ENCODE measurements at places on chromosomes 7 and 10.

DNA sequence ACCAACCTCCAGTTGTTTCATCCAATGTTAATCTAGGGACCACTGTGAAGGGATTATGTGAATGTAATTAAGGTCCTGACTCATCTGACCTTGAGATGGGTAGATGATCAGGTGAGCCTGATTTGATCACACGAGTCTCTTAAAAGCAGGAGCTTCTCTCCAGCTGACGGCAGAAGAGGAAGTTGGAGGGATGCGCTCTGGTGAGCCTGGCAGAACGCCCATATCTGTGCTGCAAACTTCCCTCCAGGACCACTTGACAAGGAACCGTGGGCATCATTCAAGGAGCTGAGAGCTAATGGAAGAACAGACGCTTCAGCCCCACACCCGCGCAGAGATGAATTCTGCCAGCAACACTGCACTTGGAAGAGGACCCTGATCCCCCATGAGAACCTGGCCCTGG is 642.4 kb downstream of the TNS3 start:
- DNase-seq: no peak

- DNase-seq: no peak
Measured at GRCh38 chr7:19489162-19489820, 219.5 kb downstream of the POLR1F start.

DNA sequence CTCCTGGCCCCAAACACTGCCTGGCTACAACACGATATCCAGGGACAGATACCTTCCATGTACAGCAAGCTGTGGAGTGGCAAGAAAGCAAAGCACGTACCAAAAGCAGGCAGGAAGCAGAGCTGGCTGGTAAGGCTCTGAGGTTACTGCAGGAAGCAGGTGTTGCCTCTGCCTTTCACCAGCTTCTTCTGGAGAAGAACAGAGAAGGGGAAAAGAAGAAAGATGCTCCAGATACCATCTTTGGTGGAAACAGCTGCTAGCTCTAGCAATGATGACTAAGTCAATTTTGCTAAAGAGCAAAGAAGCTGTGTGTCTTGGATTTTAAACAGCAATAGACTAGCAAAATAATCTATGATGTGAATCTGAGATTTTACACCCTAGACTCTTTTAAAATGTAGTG is 34.9 kb upstream of the PRSS1 start:
- peak; percentile 100 for DNase-seq

DNA sequence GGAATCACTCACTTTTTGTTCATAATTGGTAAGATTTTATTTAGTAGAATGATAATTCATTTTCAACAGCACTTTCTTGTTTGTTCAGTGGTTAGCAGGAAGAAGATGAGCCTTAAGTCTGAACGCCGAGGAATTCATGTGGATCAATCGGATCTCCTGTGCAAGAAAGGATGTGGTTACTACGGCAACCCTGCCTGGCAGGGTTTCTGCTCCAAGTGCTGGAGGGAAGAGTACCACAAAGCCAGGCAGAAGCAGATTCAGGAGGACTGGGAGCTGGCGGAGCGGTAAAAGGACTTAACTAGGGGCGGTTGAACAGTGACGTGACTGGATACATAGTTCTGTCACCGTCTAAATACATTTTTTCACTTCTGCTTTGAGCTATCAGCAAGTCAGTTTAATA is 31.3 kb downstream of the RABGEF1 start:
- DNase-seq: no peak

DNA sequence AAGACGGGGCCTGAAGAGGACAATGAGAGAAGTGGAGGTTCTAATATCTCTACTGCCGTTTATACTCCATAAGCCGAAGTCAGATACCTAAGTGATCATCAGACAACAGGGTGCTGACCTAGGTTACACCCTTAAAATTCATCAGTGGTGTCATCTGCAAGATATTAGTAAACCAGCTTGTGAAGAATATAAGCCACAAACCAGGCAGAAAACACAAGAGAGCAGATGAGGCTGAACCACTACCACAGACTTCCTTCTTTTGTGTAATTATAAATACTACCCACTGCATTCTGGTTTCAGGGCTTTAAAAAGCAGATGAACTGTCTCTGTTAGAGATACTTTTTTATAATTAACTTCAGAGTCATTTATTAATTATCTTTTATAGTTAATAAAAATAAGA is 69.0 kb upstream of the LRRC17 start:
- no peak for DNase-seq

DNA sequence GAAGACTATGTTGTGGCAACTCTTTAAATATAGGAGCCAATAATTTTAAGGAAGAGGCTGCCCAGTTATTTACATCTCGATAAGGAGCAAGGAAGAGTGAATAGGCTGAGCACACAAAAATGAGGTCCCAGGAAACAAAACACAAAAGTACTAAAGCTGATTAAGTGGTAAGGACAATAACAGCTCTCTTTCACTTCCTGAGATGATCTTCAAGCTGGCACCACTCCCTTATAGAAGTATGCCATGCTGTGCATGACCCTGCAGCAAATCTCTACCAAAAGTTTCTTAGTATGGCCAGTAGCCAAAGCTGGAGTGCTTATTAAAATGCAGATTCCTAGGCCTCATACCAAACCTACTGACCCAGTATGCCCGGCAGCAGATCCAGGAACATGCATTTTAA is 39.7 kb downstream of the CADPS2 start:
- no peak for DNase-seq

- no peak for DNase-seq
Measured at GRCh38 chr10:80771285-80771684, 233.6 kb downstream of the SH2D4B start.

GRCh38 chr7:66883716-66884115 is 37.3 kb upstream of the TMEM248 start:
- DNase-seq: no peak

- DNase-seq: no peak
Measured at GRCh38 chr7:116290740-116291139, 80.4 kb downstream of the TES start.

GRCh38 chr10:80460399-80461207 is 6.5 kb downstream of the TSPAN14 start:
- no peak for DNase-seq

- DNase-seq: no peak
Measured at GRCh38 chr10:90042075-90042474, 340.7 kb downstream of the KIF20B start.

GRCh38 chr7:17340655-17341054 is 42.2 kb downstream of the AHR start:
- no peak for DNase-seq

- DNase-seq: no peak
Measured at GRCh38 chr10:132995909-132996602, 53.7 kb upstream of the CFAP46 start.

Measured in GF-D8 (cell line).